Activated CD8-positive, alpha-beta memory T cell treated with anti-CD3 and anti-CD28 coated beads for 1 hour (primary cell): ENCODE measurements at places on chromosomes 7 and 10.

GRCh38 chr10:73117976-73118743 is 7.9 kb downstream of the NUDT13 start:
- no peak for DNase-seq

GRCh38 chr7:50851451-50851850 is 68.8 kb upstream of the GRB10 start:
- DNase-seq, result no peak

DNA sequence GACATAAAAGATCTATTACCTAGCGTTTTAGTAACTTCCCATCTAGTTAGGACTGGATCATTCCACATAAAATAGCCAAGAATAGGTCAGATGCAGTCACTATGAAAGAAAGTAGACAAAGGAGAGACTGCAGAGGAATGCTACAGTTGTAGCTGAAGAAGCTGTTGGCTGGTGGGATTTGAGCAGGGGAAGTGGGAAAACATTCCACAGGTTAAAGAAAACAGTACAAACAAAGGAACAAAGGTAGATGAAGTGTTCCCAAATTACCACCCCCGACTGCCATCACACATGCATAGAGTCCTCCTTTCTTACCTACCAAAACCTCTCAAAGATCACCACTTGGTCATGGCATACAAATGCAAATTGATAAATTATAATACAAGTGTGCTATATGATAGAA is 41.8 kb downstream of the DLD start:
- DNase-seq, result no peak

- DNase-seq, result no peak
These were observed 36.4 kb upstream of the CHCHD3 start for GRCh38 chr7:133118261-133118660.

DNA sequence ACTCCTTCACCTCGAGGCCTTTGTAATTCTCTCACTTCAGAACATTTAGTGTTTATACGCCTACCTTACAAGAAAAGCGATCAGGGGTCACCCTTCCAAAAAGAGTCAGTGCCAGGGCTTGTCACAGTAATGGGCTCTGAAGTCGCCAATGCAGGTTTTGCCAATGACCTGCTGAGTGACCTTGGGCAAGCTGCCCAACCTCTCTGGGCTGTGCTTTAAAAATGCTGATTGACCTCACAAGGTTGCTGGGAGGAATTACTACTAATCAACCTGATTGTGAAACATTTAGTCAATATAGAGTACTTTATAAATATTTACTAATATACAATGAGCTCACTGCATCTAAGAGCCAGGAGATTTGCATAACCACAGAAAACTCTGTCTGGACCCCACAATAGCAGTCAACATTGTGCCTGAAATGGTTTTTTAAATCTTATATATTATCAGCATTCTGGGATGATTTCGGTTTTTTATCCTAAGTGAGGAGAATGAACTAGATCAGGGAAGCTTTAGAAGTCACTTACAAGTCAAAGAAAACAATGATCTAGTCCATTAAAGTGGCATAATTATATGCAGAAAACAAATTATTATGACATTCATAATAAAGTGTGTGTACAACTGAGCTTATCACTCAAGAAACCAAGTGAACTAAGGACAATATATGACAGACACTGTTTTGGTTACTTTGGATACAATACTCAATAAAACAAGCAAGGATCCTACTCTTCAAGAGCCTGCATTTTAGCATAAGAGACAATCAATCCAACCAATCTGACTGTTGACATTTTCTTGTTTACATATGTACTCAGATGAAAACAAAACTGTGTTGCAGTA is 290.5 kb downstream of the SORCS1 start:
- DNase-seq, result no peak
